ENCODE measurements at places on chromosomes 2 and 18.
A peak's percentile ranks its signal among the peaks of the same experiment; 100 is the strongest.

DNA sequence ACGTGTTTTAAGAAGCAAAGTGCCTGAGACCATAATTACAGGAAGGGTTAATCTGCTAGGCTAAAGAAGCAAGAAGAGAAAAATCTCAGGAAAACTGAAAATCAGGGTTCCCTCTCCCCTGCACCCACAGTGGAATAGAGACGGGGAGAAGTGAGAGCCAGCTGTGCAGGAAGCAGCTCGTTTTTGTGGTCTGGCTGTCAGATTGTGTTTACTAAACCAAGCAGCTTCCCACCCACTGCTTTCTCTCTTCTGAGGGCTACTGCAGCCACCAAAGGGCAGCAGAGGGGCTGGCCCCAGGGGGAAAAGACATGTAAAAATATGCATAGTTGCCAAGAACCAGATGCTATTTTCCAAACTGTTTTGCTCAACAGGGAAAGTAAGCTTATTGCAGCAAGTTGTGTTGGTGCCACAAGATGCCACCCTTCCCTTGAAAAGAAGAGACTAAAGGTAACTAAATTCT, 72.6 kb upstream of the THUMPD2 start:
- no peak for DNase-seq

DNA sequence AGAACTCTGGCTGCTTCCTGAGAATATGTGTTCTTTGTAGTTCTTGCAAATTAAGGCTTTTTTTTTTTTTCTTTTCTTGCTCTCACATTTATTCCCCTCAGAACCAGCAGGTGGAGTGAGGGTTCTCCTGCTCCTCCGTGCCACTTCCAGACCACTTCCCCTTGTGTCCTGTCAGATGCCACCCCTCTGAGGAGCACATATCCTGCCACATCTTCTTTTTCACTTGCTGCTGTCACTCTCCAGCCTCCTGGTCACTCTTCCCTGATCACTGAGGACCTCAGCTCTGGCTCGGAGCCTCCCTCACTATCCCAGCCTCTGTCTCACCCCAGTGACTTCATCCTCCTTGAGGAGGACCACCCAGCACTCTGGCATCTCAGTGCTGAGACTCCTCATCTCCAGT, 100.5 kb downstream of the TACR1 start:
- DNase-seq = peak; percentile 29

- DNase-seq = peak; percentile 85
Observed at GRCh38 chr2:156083763-156084493, 248.6 kb downstream of the NR4A2 start.

DNA sequence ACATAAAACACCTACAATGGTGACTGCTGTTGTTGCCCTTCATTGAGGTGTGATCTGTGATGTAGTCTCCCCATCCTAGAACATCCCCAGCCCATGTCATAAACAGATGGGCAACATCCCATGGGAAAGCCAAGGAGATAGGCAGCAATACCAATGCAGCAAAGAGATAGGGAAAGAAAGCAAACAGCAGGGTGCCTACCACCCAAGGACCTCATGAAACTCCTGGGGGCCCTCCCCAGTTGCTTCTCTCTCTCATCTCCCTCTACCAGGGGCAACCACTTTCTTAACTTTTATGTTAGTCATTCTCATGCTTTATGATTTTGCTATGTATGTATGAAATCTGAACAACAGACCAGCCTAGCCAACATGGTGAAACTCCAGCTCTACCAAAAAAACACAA, 8.1 kb upstream of the ITPRIPL1 start:
- DNase-seq = no peak

GRCh38 chr18:47756364-47757016, 174.0 kb downstream of the SMAD2 start:
- DNase-seq = peak; percentile 41

GRCh38 chr2:63661076-63661475, 72.3 kb downstream of the MDH1 start:
- DNase-seq = peak; percentile 89

- no peak for DNase-seq
Observed at GRCh38 chr2:28227498-28227897, 165.2 kb upstream of the FOSL2 start.

DNA sequence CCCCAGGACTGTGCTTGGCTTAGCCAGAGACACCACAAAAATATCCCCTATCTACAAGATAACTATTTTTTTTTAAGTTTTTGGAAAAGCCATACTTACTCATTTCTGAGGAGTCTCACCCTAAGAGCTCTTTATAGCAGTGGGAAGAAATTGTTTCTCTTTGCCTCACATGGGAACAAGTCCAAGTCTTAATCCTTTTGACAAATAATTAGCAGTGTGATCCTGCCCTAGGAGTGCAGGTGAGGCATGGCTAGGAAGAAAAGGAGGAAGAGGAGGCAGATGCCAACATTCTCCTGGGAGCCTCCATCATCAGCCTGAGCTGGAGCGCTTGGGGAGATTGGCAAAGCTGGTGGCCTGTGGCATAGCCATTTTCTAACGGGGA, 115.6 kb downstream of the STPG4 start:
- DNase-seq = no peak

GRCh38 chr18:56314396-56314795, 324.0 kb downstream of the TXNL1 start:
- DNase-seq = no peak

GRCh38 chr2:84924173-84925106, 19.0 kb downstream of the TMSB10 start:
- DNase-seq = peak; percentile 87

GRCh38 chr2:68662466-68662865, 19.1 kb downstream of the PROKR1 start:
- no peak for DNase-seq

GRCh38 chr2:174656676-174657176, 59.1 kb upstream of the WIPF1 start:
- DNase-seq = no peak

DNA sequence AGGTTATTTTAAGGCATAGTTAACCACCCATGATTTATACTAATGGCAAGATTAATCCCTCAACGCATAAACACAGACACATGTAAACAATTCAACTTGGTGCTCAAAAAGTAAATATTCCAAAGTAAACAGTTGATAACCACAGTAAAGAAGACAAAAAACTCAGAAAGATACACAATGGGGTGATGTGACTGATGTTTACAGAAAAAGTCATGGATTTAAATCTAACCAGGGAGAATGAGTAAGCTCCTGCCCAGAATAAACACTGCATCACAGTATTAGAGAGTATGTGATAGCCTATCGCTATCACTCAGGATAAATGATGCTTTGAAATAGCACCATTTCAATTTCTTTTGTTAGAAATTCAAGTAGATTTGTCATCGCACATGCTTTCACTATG, 49.3 kb downstream of the HIBCH start:
- DNase-seq = peak; percentile 53

DNA sequence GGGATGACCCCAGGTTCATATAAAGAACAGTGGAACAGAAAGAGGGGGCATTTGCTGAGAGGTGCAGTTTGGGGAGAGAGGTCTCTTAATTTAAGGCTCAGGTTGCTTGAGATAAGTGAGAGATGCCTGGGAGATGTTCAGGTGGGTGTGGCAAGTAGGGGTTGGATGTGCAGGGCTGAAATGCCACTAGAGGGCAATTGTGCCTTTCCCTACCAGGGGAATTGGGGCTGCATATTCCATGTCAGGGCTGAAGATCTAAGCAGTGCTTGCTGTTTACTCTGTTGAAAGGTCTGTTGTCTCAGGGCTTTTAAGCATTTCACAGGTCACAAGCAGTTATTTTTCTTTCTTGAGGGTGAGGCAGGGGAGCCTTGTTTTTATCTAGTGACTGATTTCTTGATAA, 7.8 kb downstream of the CCDC85A start:
- DNase-seq = peak; percentile 49

DNA sequence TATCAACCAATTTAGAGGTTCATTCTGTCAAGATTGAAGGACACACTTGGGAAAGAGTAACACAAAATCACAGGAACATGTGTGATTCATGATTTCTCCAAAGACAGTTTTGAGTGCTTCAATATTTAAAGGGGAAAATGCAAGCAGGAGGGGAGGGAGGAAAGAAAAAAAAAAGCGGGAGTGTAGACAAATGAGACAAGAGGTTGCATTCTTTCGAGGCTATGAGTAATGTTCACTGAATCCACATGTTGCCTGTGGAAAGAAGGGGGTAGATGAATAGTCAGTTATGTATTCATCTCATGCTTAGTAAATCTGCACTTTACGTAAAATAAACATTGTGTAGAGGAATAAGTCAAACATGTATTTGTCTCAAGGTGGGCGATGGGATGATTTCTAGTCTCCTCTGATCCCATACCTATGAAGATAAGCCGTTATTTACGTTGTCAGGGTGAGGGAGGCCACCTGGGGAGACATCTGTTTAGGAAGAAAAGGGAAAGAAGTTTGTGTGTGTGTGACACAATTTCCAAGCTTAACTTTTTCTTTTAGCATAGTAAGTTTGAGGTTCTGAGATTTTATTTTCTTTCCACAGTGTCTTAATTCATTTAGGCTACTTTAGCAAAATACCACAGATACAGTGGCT, 211.0 kb upstream of the ZC3H15 start:
- peak; percentile 82 for DNase-seq

DNA sequence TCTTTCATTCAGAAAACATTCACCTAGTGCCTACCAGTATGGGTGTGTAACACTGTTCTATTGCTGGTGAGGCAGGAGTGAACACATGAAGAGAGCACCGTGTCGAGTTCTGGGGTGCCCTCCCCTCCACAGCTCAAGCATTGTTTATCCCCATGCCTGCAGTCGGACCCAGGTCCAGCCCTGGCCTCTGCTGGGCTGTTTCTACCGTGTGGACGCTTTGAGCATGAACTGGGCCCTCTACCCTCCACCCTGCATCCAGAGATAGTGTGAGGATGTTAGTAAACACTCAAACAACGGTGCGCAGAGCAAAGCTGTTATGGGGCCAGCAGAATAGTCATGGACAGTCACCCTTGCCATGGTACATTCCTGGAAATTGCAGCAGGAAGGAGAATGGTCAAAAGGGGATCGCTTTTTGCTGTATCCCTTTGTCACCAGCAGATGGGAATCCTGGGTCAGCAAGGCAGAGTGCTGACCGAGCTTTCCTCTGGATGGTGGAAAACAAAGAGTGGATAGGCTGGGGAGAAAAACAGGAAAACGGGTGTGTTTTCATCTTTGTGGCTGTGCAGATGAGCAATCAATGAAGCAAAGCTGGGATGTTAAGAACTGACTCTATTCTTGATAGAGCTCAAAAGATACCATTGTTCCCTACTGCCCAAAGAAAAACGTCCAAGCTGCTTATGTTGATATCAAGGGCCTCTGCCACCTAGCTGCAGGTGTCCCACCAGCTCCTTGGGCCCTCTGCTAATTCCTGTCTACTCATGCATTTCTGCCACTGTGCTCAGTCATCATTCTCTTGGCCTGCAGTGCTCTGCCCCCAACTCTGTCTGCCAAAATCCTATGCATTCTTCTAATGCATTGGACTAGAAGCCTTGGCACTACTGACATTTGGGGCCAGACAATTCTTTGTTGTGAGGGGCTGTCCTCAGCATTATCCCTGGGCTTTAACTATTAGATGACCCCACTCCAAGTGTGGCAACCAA, 38.7 kb downstream of the REEP1 start:
- no peak for DNase-seq

GRCh38 chr2:234500394-234501006, 3.6 kb upstream of the ARL4C start:
- DNase-seq = peak; percentile 61

GRCh38 chr18:75456199-75456631, 28.7 kb upstream of the SMIM21 start:
- no peak for DNase-seq

DNA sequence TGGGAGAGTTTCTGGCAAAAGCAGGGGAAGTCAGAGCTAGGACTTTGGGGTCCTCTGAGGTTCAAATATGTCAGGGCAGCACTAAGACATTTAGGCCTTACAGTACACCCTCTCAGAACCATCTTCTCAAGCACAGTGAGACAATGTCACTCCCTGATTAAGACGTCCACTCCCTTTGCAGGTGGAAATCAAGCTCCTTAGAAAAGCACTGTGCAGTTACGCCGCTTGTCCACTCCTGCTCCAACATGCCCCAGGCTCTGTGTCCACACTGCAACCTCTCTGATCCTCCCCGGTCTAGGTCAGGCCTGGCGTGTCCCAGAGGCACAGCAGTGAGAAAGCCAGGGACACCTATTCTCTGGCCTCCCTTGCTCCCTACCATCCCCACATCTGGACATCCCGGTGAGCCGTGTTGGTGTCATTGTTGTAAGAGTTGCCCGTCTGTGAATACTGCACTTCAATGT, 528.6 kb upstream of the ID2 start:
- DNase-seq = no peak

- no peak for DNase-seq
Observed at GRCh38 chr2:127560201-127560930, 24.9 kb downstream of the MYO7B start.

- DNase-seq = no peak
Observed at GRCh38 chr2:162074928-162075688, 1.1 kb upstream of the DPP4 start.

- peak; percentile 29 for DNase-seq
Observed at GRCh38 chr2:43228756-43229659, 2.6 kb upstream of the ZFP36L2 start.

GRCh38 chr18:11849841-11850634, 1.2 kb upstream of the CHMP1B start:
- peak; percentile 88 for DNase-seq

DNA sequence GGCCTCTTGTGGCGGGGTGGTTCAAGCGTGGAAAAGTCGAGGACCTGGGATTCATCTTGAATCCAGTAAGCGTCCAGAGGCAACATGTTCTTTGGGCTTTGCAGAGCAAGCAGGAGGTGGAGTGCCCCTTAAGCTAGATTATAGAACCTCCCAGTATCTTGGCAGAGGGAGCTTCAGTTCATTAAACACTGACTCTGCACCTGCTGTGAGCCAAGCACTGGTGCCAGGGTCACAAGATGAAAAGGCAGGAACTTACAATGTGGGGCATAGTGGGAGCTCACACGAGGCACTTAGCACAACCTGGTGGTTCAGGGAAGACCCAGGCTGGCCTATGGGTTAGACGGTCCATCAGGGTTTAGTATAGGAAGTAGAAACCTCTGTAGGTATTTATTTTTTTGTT, 7.4 kb upstream of the FZD5 start:
- no peak for DNase-seq

GRCh38 chr2:240906141-240906910, at the start of gene CROCC2:
CROCC2 (plus strand) TSS chr2:240906336; CDS start chr2:240906514, 178 bp downstream.
- DNase-seq = no peak

GRCh38 chr2:60465736-60466135, 87.7 kb downstream of the BCL11A start:
- peak; percentile 71 for DNase-seq

DNA sequence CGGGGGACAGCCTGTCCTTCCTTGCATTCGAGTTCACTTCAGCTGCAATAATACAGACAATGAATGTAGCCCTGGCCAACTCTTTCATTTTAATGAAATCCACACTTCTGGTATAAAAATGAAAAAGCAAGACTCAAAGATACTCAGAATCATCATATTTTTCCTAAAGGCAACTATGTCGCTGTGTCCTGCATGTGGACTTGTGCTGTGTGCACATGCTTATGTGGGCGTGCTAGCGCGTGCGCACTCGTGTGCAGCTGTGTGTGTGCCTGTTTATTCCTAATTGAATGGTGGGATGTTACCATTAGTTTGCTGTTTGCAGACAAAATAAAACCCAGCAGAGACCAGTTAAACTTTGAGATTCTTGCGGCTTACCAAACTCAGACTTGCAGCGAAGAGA, 49.6 kb downstream of the SMIM21 start:
- no peak for DNase-seq

- peak; percentile 82 for DNase-seq
Observed at GRCh38 chr2:233919938-233920337, 2.8 kb downstream of the TRPM8 start.

Measured in bronchial epithelial cell (primary cell).